ENCODE measurements at places on chromosomes 5 and 9.

DNA sequence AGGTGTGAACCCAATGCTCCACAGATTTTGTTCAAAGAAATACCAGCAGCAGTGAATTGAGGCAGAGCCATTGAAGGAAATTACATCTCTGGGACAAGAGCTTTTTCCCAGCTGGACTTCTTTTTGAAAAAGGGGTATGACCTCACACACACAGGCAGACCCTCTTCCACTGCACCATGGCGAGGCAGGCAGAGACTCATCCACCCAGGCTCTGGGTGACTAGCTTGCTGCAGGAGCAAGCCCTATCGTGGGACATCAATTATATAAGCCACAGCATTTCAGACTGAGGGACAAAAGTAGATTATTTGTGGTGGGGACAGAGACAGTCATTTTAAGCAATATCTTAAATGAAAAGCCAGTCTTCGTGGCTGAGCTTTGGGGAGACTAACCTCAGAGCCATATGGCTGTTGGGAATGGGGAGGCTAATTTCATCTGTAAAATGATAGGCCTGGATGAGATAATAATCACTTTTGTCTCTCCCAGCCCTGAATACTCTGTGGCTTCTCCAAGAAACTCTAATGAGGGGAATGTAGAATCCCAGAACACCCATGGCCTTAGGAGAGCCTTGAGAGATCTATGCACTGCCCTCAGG, 113.1 kb upstream of the TNC start:
- DNase-seq, result no peak

DNA sequence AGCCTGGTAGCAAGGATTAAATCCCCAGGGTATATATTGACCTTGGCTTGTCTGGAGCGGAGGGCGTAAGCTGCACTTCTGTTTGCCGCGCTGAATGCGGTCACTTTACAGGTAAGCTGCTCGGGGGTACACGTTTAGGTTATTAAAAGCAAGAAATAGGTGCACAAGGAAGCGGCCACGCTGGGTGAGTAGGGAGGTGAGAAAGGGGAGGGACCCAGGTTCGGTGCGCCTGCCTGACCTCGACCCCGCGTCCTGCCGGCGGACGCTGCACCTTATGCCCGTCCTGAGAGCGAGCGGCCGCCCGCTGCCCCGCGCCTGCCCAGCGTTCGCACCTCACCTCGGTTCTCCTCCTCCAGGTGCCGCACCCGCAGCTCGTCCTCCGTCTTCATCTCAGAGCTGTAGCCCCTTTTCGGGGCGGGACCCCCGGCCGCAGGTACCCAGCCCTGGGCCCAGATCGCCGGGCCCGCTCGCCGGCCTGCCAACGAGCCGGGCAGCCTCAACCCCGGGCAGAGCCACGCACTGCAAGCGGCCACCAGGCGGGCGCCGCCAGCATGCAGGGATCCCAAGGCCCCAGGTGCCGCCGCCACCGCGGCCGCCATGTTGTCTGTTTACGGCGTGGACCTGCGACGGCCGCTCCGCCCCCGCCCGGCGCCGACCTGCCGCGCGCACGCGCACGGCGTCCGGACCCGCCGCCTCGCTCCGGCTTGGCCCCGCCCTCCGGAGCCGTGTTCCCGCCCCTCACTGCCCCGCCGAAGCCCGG, at the start of gene AUH:
Gene AUH (minus strand): TSS at position 628 of the 760 bp plus-strand sequence. CDS start 29 bp downstream, at position 599.
- DNase-seq, result peak; percentile 78

- DNase-seq, result no peak
Observed at GRCh38 chr5:19626211-19626610, 361.8 kb downstream of the CDH18 start.

DNA sequence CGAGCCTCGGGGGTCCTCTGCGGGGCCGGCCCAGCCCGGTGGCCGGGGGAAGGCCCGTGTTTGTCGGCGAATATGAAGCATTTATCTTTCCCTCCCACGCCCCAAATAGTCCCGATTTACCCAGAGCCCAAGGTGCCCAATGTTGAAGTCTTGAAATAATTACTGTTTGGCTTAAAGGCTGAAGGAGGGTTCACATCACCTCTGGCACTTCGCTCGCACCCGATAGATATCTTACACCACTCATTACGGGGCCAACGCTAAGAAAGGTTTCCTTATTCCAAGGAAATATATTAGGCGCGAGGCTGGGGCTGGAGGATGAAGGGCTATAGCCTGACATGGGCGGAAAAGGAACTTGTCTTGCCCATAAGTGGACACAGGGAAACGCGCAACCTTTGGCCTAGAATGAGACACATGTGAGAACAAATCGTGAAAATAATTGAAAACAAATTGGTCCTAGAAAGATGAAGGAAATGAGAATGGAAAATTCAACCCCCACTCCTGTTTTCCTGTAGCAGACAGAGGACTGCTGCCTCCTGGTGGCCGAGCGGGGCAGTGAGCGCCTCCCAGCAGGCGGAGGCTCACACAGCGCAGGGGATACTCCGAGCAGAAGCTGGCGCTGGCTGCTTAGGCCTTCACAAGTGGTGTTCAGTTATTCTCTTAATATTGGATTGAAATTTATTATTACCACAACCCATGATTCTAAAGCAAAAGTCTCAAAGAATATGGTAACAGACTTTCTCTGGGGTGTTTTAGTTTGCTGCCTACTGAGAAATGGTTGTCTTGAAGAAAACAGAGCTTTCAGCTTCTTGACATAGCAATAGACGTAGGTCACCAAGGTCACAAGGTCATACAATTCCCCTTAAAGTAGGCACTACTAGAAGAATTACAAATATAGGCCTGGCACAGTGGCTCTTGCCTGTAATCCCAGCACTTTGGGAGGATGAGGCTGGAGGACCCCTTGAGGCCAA, 7.9 kb downstream of the CCL21 start:
- peak; percentile 70 for DNase-seq

DNA sequence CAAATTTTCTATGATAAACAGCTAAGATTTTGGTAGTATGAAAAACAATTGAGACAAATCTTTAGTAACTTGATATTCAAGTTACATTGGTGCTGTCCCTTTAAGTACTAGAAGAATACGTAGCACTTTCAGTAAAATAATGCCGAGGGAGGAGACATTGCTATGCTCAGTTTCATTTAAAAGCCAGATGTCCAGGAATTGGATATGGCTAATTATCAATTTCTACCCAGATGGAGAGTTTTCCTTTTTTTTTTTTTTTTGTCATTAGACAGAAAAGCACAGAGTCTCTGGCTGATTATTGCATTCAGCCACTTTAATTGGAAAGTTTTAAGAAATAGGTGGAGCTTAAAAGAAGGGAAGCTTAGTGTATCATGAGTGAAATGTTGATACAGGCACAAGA, 40.4 kb upstream of the APC start:
- no peak for DNase-seq

GRCh38 chr9:110546411-110546871, 33.1 kb downstream of the SVEP1 start:
- no peak for DNase-seq

DNA sequence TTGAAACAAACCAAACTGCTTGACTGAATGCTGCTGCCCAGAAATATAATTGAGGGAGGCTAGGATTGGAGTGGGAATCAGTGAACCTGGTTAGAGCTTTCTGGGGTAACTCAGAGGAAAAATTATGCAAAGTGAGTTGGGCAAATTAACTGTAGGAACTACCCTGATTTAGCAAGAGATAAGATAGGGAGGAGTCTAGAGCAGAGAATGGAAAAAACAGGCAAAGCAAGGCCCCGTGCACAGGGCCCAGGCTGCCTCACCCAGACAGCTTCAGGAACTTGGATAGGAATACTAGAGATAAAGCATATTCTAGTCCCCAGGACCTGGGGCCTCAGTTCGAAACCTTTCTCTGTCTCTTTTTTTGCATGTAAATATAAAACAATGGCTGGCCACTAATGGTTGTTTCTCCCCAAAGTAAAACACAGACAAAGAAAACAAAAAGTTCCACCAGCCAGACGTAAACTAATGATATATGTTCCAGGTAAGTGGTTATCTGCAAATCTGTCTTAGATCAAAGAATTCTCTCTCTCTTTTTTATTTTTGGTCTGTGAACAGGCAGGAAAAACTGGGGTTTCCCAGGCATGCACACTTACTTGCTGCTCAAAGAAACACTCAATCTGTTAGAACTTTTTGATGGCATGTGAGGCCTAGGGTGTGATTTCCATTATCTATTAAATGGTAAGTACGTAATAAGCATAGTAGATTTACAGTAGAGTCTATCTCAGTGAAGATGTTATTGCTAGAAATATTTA, 168.1 kb upstream of the MAP3K1 start:
- DNase-seq, result no peak

- DNase-seq, result no peak
Observed at GRCh38 chr9:102911185-102911584, 83.9 kb upstream of the CYLC2 start.

DNA sequence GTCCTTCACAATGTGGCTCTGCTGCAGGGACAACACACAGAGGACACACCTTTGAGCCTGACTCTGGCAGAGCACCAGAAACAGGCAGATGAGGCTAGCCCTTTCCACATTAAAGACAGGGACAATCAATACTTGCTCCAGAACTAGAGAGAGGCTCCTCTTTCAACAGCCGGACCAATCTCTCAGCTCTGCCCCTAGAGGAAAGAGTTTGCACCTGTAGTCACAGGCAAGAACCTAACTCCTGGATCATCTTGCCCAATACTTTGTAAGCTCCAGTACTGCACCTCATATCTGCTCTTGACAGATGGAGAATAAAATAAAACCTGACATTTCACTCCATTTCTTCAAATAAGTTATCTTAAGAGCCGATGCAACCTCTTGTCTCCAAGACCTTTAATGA, 52.1 kb downstream of the EPB41L4A start:
- DNase-seq, result no peak

DNA sequence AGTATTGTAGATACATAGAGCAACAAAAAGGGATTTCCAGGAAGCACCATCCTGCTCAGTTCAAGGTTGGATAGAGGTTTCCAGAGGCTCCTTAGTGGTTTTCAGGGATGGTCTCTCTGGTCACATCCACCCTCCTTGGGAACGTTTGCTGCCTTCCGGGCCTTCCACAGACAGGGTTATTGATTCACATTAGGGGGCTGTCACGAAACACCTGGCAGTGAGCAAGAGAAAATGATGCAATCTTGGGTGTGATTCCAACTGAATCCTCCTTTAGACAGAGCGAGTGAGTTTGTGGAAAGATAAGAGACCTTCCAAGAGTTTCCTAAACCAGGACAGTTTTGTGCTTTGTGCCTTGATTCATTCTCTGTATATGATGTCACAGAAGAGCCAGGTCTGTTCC, 43.8 kb upstream of the CTSL start:
- DNase-seq, result no peak

DNA sequence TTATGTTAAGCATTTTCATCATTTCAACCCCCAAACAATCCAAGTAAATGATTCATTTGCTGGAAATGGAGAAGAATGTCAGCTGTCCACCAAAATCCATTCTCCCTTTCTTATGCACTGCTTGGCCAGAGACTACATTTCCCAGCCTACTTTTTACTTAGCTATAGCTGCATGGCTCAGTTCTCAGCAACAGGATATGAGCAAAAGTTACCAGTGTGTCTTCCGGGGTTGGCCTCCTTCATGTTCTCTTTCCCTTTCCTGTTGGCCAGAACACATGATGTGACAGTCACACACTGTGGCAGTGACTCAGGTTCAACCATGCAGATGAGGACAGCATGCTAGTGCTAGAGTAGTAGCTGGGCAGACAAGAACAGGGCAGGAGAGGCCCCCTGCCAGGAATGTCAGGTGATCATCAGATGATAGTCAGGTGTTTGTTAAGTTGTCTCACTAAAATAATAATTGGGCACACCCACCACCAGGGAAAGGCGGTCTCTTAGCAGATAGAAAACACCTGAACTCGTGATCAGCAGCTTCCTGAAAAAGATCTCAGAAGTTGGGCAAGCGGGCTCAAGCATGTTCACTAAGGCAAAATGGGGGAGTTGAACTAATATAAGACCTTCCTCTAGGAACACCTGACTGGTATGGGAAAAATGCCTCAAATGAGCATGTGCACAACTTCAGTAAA, 12.2 kb downstream of the GPR150 start:
- no peak for DNase-seq

All from anterior cingulate cortex (tissue), 58 donors.